Heart right ventricle (tissue), 16 donors: ENCODE measurements at places on chromosomes 2 and 18. TPM values are rescaled to one million over a fixed set of nuclear protein-coding genes. Genes with fewer than 3 reads are reported as not detected.

GRCh38 chr2:216636551-216637450 lies 3.6 kb downstream of the IGFBP2 start:
- no peak for DNase-seq
- H3K4me1 ChIP-seq = peaks cover 54% of the 10 kb centered on the region
- no peaks in the 10 kb centered on the region for H3K36me3 ChIP-seq

DNA sequence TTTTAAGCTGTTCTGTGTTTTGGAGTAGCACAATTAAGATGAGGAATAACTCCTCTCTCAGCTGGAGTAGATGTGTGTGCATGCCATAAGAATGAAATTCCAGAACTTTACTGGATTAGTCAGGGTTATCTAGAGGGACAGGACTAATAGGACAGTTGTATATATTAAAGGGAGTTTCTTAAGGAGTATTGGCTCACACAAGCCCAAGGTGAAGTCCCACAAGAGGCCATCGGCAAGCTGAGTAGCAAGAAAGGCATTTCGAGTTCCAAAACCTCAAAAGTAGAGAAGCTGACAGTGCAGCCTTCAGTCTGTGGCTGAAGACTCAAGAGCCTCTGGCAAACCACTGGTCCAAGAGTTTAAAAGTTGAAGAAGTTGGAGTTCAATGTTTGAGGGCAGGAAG lies 113.7 kb downstream of the RIT2 start:
- H3K27me3 ChIP-seq = no peaks in the 10 kb centered on the region
- DNase-seq = no peak
- H3K4me1 ChIP-seq = no peaks in the 10 kb centered on the region
- H3K27ac ChIP-seq = no peak overlapping the region
- H3K4me3 ChIP-seq = no peak overlapping the region

DNA sequence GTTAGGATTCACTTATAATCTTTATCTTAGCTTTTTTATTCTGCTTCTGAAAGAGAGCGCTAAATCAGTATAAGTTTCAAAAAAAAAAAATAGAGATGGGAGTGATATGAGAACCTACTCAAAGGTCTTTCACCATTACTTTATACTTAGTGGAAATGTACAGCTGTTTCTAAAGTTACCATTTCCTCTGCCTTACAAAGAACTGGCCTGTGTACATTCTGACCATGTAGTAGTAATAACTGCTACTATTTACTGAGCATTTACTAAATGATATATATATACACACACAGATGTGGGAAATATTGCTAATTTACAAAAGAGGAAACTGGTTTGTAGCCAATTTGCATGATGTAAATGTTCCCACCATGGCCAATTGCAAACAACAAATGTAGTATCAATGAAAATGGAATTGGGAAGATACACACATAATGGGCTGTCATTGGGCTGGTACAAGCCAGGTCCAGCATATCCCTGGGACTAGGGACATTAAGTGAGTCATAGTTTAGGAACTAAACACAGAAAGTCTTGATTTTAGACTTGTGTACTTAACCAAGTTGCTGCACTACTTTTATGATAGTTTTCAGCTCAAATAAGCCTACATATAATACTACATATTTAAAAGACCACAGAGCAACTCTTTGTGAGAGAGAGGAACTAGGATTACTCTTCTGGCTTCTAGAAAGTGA lies 67.1 kb downstream of the DYNC1I2 start:
- no peaks in the 10 kb centered on the region for H3K4me1 ChIP-seq
- H3K27me3 ChIP-seq = no peaks in the 10 kb centered on the region
- H3K27ac ChIP-seq = no peak overlapping the region
- no peak for DNase-seq

DNA sequence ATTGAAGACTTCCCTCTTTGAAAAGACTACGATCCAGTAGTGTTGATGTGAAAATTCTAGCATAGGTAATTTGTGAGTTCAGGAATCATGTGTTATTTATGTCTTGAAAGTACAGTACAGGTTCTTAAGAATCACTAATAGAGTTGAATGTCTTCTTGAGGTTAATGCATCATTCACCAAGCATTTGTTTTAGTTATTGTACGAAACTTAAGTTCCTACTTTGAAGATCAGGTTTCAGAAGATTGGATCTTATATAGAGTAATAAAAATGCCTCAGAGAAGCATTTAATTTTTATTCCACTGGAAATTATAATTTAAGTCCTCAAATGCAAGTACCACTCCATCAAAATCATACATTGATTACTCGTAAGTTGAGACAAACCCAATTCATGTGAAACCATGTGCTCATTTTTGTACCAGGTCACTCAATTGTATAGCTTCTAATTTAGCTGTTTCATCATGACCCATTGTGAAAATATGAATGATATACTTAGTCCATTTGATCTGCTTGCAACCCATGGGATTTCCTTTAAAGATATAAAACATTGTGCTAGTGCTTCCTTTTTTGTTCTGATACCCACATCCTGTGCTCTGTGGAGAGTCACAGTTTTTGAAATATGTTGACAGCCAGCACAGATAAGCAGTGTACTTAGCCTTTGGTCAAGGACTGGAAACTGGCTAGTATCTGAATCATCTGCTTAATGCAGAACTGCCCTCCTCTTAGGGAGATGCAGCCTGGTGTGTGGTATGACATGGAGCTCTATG lies 22.5 kb upstream of the RAB27B start:
- no peak overlapping the region for H3K27ac ChIP-seq
- no peak for DNase-seq
- H3K27me3 ChIP-seq = no peaks in the 10 kb centered on the region
- no peaks in the 10 kb centered on the region for H3K4me1 ChIP-seq
- H3K4me3 ChIP-seq = no peak overlapping the region

DNA sequence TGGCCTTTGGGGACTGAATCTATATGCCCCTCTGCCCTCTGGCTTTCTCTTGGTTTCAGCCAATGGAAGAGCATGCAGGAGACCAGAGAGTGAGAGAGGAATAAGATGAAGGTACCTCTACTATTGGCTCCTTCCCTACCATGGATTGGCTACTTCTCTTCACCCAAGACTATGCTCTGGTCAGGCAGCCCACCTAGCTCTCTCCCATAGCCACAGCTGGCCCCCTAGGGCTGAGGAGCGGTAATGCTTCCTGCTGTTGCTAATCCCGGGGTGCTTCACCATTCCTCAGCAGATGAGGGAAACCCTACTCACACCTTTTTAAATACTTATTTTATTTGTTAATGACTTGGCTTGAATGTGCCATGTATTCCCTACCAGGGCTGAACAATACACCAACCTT lies 142.4 kb downstream of the MREG start:
- H3K4me1 ChIP-seq = no peaks in the 10 kb centered on the region
- no peak overlapping the region for H3K4me3 ChIP-seq
- H3K27me3 ChIP-seq = no peaks in the 10 kb centered on the region
- H3K36me3 ChIP-seq = no peaks in the 10 kb centered on the region
- H3K27ac ChIP-seq = no peak overlapping the region

- peak overlapping the region; percentile 74 for H3K4me3 ChIP-seq
- peak; percentile 27 for DNase-seq
- no peaks in the 10 kb centered on the region for H3K36me3 ChIP-seq
Measured at GRCh38 chr2:85133751-85134254, 611 bp downstream of the TCF7L1 start.

The PPP1R1C gene
- 41.8 TPM for total RNA-seq

The C2orf15 gene
- not detected for total RNA-seq

GRCh38 chr2:238446371-238446770 lies 19.6 kb downstream of the ASB1 start:
- no peak overlapping the region for H3K4me3 ChIP-seq
- H3K36me3 ChIP-seq = no peaks in the 10 kb centered on the region
- H3K4me1 ChIP-seq = peaks cover 14% of the 10 kb centered on the region
- H3K27me3 ChIP-seq = no peaks in the 10 kb centered on the region
- DNase-seq = no peak

The GDF7 gene
- total RNA-seq = 1.2 TPM

- no peak for DNase-seq
- H3K36me3 ChIP-seq = no peaks in the 10 kb centered on the region
- H3K27ac ChIP-seq = no peak overlapping the region
- no peak overlapping the region for H3K4me3 ChIP-seq
Measured at GRCh38 chr2:70725505-70725904, 42.5 kb downstream of the ADD2 start.

DNA sequence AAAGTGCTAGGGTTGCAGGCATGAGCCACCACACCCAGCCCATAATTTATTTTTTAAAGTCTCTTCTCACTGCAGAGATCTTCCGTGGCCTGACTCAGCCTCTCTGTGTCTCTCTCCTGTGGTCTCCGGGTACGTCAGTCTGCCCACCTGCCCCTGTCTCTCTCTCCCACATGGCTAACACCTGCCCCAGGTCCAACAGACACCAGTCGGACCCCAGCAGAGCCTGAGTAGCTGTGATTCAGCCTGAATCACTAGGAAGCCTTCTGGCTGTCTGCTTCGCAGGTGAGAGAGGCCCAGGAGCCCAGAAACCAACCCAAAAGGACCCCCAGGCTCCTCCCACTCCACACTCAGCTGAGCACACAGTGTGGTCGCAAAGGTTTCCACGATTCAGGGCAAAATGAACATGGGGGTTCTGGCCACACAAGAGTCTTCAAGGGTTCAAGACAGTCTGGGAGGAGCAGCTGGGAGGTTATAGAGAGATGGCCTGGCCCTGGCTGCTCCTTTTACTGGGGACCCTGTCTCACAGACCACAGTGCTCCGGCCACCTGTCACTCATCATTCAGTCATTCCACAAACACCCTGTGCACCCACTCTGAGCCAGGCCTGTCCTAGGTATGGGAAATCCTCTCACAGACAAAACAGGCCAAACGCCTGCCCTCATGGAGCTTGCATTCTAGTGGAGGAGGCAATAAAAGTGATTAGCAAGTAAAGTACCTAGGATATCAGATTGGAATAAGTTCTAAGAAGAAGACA lies 8.6 kb downstream of the RUFY4 start:
- H3K27me3 ChIP-seq = no peaks in the 10 kb centered on the region
- no peaks in the 10 kb centered on the region for H3K36me3 ChIP-seq
- DNase-seq = no peak
- H3K4me1 ChIP-seq = no peaks in the 10 kb centered on the region
- no peak overlapping the region for H3K4me3 ChIP-seq
- no peak overlapping the region for H3K27ac ChIP-seq

The ASB18 gene
- 46.1 TPM for total RNA-seq

- H3K27ac ChIP-seq = no peak overlapping the region
- no peaks in the 10 kb centered on the region for H3K27me3 ChIP-seq
- no peak for DNase-seq
- peaks cover 9% of the 10 kb centered on the region for H3K36me3 ChIP-seq
- peak overlapping the region; percentile 78 for H3K4me3 ChIP-seq
- peaks cover 68% of the 10 kb centered on the region for H3K4me1 ChIP-seq
Measured at GRCh38 chr2:73235315-73236028, 1.4 kb downstream of the CCT7 start.

DNA sequence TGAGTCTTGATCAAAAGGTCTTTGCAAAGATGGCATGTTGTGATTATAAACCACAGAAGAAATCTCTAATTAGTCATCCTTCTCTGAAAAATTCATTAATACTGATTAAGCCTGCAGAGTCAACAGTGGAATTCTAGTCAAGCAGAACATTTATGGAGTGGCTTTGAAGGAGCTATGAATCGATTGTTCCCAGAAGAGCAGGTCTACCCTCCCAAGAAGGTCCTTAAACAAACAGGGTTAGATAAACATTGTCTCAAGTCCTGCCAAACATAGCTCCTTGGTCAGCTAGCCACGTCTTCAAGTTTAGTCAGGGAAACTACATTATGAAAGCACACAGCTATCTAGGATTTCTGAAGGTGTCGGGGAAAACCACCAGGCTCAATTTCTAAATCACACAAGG lies 88.9 kb downstream of the ITGA4 start:
- no peaks in the 10 kb centered on the region for H3K27me3 ChIP-seq
- H3K36me3 ChIP-seq = no peaks in the 10 kb centered on the region
- H3K4me3 ChIP-seq = no peak overlapping the region
- no peak overlapping the region for H3K27ac ChIP-seq
- no peak for DNase-seq
- no peaks in the 10 kb centered on the region for H3K4me1 ChIP-seq

GRCh38 chr2:98102878-98103277 lies 15.9 kb downstream of the VWA3B start:
- H3K36me3 ChIP-seq = no peaks in the 10 kb centered on the region
- no peaks in the 10 kb centered on the region for H3K27me3 ChIP-seq
- peaks cover 8% of the 10 kb centered on the region for H3K4me1 ChIP-seq
- no peak overlapping the region for H3K27ac ChIP-seq
- H3K4me3 ChIP-seq = no peak overlapping the region

DNA sequence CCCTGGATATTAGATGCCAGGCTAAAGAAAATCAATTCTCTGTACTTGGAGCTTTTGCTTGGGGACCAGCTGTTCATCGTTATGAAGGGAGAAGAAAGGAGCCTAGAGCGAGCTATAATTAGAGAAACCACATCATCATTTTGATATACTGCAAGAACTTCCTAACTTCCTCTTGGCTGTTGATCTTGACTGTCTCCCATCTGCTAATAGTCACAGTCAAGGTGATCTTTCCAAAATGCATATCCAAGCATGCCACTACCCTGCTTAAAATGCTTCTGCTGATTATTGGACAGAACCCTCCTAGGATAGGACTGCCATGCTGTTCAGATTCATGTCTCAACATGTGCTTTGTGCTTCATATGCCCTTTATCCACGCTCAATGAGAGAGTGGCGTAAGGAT lies 54.8 kb downstream of the RAPGEF4 start:
- H3K4me1 ChIP-seq = no peaks in the 10 kb centered on the region
- H3K36me3 ChIP-seq = no peaks in the 10 kb centered on the region
- no peak overlapping the region for H3K4me3 ChIP-seq

The TFPI gene
- 12.6 TPM for total RNA-seq

DNA sequence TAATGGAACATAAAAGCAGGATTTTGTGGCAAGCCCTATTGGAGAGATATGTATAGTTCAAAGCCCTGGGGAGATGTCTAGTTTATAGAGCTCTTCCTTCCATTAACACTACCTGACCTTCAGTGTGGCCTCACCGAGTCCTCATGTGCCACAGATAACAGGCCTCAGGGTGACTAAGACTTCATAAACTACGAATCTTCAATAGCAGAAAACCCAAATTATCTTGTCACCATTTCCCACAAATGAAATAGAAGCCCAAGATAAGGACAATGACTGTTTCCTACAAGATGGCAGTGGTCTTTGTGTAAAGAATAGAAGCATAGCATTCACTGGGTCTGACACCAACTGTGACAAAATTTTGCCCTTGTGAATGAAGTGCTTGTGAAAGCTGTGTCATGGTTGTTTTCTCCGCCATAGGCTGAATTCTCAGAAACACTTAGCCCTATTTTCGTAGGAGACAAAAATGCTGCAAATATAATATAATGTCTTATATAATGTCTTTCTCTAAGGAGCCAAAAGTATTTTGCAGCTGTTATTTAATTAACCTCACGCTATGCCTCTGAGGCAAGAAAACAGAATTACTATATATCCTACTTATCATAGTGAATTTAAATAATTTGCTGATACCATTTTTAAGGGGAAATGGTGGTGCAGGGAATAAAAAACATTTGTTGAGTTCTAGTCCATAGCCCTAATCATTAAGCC lies 136.7 kb upstream of the CWC22 start:
- DNase-seq = no peak
- H3K27me3 ChIP-seq = no peaks in the 10 kb centered on the region
- H3K27ac ChIP-seq = no peak overlapping the region
- H3K4me1 ChIP-seq = no peaks in the 10 kb centered on the region
- H3K4me3 ChIP-seq = no peak overlapping the region

The VSNL1 gene
- 19.4 TPM for total RNA-seq

The TGFA gene
- total RNA-seq = 0.47 TPM

The PFN4 gene
- 0.89 TPM for total RNA-seq

The TRAF3IP1 gene
- 9.1 TPM for total RNA-seq
